ENCODE measurements at places on chromosomes 16 and 17.

GRCh38 chr17:68600067-68600930, 868 bp downstream of the FAM20A start:
- no peak for DNase-seq

DNA sequence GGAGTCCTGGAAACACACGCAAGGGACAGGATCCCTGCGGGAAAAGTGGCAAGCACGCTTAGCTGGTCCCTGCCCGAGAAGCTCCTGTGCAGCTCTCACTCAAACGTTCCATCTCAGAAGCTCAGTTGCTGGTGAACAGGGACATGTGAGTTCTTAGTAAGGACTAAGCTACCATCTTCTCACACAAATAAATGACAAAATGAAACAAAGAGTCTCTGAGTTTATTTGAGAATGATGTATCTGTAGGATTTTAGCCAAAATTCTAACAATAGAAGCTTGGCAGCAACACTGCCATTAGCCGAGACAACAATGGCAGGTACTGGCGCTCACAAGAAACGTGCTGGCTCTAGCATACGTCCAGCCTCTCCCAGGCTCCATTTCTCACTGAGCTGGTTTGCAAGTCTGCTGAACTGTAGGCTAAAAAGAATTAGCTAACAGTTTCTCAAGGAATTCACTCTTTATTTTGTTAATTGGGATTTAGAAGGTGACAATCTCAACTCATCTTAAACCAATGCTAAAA, 90.2 kb downstream of the VPS53 start:
- no peak for DNase-seq

- no peak for DNase-seq
These were observed 110.2 kb downstream of the CCDC182 start for GRCh38 chr17:57634713-57635465.

GRCh38 chr16:23278031-23278430, 24.1 kb upstream of the SCNN1B start:
- no peak for DNase-seq
